ENCODE measurements at places on chromosomes 6 and 20.

- no peak overlapping the region for H3K4me3 ChIP-seq
- peaks cover 32% of the 10 kb centered on the region for H3K4me1 ChIP-seq
- no peaks in the 10 kb centered on the region for H3K36me3 ChIP-seq
- peak overlapping the region; percentile 78 for H3K27ac ChIP-seq
Observed at GRCh38 chr20:51888291-51888690, 86.0 kb upstream of the SALL4 start.

- no peak overlapping the region for H3K4me3 ChIP-seq
- H3K36me3 ChIP-seq: no peaks in the 10 kb centered on the region
- no peaks in the 10 kb centered on the region for H3K27me3 ChIP-seq
- H3K27ac ChIP-seq: no peak overlapping the region
- no peak for DNase-seq
- H3K4me1 ChIP-seq: no peaks in the 10 kb centered on the region
Observed at GRCh38 chr6:39904946-39905639, 29.2 kb downstream of the MOCS1 start.

- H3K4me1 ChIP-seq: peaks cover 9% of the 10 kb centered on the region
- no peak for DNase-seq
- no peak overlapping the region for H3K4me3 ChIP-seq
Observed at GRCh38 chr20:25297141-25297905, 49.4 kb downstream of the PYGB start.

DNA sequence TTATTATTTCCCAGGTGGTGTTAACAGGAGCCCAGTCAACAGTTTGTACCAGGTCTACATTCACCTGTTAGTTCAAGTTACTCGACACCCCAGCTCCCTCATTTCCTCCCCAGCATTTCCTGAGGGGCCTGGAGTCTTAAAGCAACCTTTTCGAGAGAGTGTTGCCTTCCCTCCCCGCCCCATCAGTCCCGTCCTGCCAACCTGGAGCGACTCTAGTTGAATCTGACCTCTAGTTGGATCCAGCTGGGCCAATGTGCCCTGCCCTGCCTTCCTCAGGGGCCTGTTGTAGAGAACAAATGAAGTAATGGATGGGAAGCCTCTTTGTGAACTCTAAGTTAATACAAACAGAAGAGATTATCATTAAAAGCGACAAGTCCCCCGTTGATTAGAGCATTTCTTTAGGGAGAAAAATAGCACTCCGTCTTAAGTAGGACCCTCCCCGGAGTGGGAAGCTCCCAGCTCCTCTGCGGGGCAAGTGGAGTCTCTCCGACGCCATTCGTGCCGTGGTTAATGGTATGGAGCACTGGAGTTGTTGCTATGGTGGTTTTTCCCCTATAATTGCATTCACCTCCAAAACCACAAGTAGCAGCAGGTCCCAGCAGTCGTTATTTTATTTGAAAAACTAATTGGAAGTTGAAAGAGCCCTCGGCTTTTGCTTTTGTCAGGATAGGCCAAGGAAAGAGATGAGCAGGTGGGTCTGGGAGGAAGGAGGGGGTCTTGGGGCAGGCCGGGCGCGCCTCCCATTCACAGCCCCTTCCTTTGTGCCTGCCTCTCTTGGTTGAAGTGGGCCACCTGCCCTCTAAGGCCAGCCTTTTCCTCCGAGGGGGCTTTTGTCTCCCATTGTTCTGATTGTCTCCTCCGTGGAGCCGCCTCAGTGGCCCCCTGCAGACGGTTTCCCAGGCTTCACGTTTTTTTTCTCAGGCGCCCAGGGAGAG is 16.1 kb downstream of the GHRH start:
- no peak overlapping the region for H3K4me3 ChIP-seq
- H3K27me3 ChIP-seq: no peaks in the 10 kb centered on the region
- H3K27ac ChIP-seq: peak overlapping the region; percentile 75
- H3K36me3 ChIP-seq: peaks cover 18% of the 10 kb centered on the region

- H3K4me1 ChIP-seq: no peaks in the 10 kb centered on the region
- H3K36me3 ChIP-seq: no peaks in the 10 kb centered on the region
- no peak for DNase-seq
- no peak overlapping the region for H3K27ac ChIP-seq
Observed at GRCh38 chr20:60570481-60571277, 612.5 kb downstream of the CDH26 start.

- peaks cover 12% of the 10 kb centered on the region for H3K4me1 ChIP-seq
- DNase-seq: no peak
- no peaks in the 10 kb centered on the region for H3K27me3 ChIP-seq
- no peak overlapping the region for H3K27ac ChIP-seq
- H3K4me3 ChIP-seq: no peak overlapping the region
Observed at GRCh38 chr6:4717124-4717523, 59.1 kb upstream of the CDYL start.

- no peaks in the 10 kb centered on the region for H3K4me1 ChIP-seq
- H3K4me3 ChIP-seq: no peak overlapping the region
- H3K27me3 ChIP-seq: no peaks in the 10 kb centered on the region
- H3K27ac ChIP-seq: no peak overlapping the region
- no peaks in the 10 kb centered on the region for H3K36me3 ChIP-seq
- no peak for DNase-seq
Observed at GRCh38 chr6:72740135-72740534, 118.3 kb downstream of the KCNQ5 start.

DNA sequence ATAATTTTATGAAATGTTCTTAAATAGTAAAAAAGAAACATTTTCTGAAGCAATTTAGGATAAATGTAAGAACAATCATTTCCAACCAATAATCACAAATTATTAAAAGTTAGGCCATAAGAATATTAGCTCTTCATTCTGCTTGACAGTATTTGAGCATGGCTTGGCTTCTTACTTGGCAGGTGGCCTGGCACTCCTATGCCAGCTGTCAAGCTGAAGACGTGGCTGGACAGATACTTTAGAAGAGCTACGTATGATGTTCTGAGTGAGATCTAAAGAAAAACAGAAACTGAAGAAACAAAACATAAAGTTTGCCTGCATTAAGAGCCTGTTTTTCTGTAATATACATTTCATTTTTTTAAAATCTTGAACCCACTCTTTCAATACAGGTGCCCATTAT is 438.9 kb downstream of the GRIK2 start:
- H3K36me3 ChIP-seq: peaks cover 3% of the 10 kb centered on the region
- no peak overlapping the region for H3K27ac ChIP-seq
- no peak for DNase-seq

DNA sequence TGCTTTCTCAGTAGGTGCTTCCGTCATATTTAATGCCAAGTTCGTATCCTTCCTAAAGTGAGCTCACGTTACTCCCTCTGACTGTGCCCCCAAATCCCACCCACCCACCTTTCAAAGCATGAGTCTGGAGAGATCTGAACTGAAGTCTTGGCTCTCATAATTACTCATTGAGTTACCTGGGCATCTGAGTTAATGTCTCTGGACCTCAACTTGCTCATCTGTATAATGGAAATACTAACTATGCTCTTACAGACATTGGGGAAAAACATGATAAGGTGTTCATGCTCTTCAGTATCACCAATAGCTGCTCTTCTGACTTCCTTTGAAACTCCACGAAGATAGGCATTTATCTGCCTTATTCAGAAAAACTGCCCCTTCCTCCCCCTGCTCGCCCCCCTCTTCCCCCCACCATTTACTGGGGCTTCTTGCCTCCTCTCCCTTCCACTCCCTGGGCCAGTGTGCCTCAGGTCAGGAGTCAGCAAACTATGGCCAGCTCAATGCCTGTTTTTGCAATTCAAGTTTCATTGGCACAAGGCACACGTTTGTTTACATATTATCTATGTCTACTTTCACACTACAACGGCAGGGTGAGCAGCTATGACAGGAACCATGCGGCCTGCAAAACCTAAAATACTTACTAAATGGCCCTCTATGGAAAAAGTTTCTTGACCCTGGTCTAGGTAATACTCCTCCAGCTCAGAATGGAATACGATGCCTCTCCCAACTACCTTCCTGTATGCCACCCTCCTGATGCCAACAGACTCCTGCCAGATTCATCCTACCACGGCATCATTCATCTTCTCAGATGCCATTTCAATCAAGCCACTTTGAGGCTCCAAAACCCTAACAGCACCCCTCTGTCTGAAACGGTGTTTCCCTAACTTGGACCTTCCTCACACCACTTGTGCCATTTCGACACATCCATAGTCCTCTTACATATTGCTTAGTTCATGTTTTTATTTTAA is 138.7 kb downstream of the ZMYND8 start:
- no peaks in the 10 kb centered on the region for H3K4me1 ChIP-seq
- H3K27me3 ChIP-seq: no peaks in the 10 kb centered on the region
- H3K27ac ChIP-seq: 0 out of 2 replicates have a peak overlapping the region, but pooled peaks have one; percentile 26
- H3K36me3 ChIP-seq: peaks cover 58% of the 10 kb centered on the region

- no peaks in the 10 kb centered on the region for H3K27me3 ChIP-seq
- no peaks in the 10 kb centered on the region for H3K36me3 ChIP-seq
- no peak overlapping the region for H3K4me3 ChIP-seq
- no peak for DNase-seq
Observed at GRCh38 chr6:61909486-61909885, 376.5 kb downstream of the KHDRBS2 start.

- peaks cover 4% of the 10 kb centered on the region for H3K4me1 ChIP-seq
- no peak overlapping the region for H3K27ac ChIP-seq
- no peak overlapping the region for H3K4me3 ChIP-seq
- no peaks in the 10 kb centered on the region for H3K36me3 ChIP-seq
- peak; percentile 50 for DNase-seq
Observed at GRCh38 chr6:138004430-138005287, 102.6 kb downstream of the PERP start.

GRCh38 chr6:154169193-154169847 is 130.3 kb downstream of the OPRM1 start:
- H3K4me3 ChIP-seq: no peak overlapping the region
- H3K27me3 ChIP-seq: no peaks in the 10 kb centered on the region
- H3K27ac ChIP-seq: no peak overlapping the region
- no peaks in the 10 kb centered on the region for H3K36me3 ChIP-seq
- no peaks in the 10 kb centered on the region for H3K4me1 ChIP-seq

- H3K27ac ChIP-seq: no peak overlapping the region
- no peaks in the 10 kb centered on the region for H3K27me3 ChIP-seq
- DNase-seq: peak; percentile 43
- H3K36me3 ChIP-seq: no peaks in the 10 kb centered on the region
- 0 out of 2 replicates have a peak, but pooled peaks cover 4% of the 10 kb centered on the region for H3K4me1 ChIP-seq
- H3K4me3 ChIP-seq: no peak overlapping the region
Observed at GRCh38 chr6:21022343-21023107, 488.3 kb downstream of the CDKAL1 start.

GRCh38 chr6:170007468-170008293 is 256.3 kb downstream of the ERMARD start:
- peaks cover 25% of the 10 kb centered on the region for H3K4me1 ChIP-seq
- peaks cover 13% of the 10 kb centered on the region for H3K36me3 ChIP-seq
- H3K27me3 ChIP-seq: 0 out of 2 replicates have a peak, but pooled peaks cover 12% of the 10 kb centered on the region
- peak overlapping the region; percentile 44 for H3K4me3 ChIP-seq
- H3K27ac ChIP-seq: peak overlapping the region; percentile 93
- DNase-seq: no peak

DNA sequence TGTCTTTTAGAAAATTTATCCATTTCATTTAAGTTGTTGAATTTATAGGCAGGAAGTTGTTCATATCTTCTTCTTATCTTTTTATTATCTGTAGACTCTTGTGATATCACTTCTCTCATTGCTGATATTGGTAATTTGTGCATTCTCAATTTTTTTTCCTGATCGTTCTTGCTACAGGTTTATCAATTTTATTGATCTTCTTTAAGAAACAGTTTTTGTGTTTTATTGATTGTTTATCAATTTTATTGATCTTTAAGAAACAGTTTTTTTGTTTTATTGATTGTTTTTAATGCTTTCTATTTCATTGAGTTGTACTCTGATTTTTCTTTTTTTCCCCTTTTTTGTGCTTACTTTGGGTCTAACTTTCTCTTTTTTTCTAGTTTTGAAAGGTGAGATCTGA is 23.8 kb upstream of the SLC22A2 start:
- H3K27ac ChIP-seq: no peak overlapping the region
- no peaks in the 10 kb centered on the region for H3K4me1 ChIP-seq
- DNase-seq: no peak
- no peaks in the 10 kb centered on the region for H3K27me3 ChIP-seq
- H3K36me3 ChIP-seq: no peaks in the 10 kb centered on the region

- no peaks in the 10 kb centered on the region for H3K36me3 ChIP-seq
- H3K4me1 ChIP-seq: no peaks in the 10 kb centered on the region
- DNase-seq: no peak
Observed at GRCh38 chr6:61841958-61842357, 444.1 kb downstream of the KHDRBS2 start.

DNA sequence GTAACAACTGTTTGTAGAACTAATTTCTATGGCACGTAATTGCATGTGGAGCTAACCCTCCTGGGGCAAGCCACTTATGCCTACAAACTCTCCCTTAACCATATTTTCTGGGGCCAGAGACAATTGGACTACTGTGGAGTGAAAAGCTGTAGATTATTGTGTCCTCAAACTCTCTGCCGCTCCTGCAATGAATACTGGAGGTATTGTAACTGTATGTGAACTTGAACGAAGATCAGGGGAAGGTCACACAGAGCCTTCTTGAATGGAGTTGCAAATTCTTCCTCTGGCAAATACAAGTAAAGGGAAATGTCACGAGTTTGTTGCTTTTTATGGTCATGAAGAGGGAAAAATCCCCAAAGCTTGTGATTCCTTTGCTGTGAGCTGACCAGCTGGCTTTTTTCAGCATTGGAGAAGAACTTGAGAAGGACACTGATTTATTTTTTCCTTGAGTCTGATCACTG is 18.2 kb downstream of the AKAP12 start:
- peaks cover 29% of the 10 kb centered on the region for H3K4me1 ChIP-seq
- H3K27me3 ChIP-seq: no peaks in the 10 kb centered on the region
- no peaks in the 10 kb centered on the region for H3K36me3 ChIP-seq
- H3K4me3 ChIP-seq: no peak overlapping the region
- H3K27ac ChIP-seq: peak overlapping the region; percentile 60
- DNase-seq: no peak

DNA sequence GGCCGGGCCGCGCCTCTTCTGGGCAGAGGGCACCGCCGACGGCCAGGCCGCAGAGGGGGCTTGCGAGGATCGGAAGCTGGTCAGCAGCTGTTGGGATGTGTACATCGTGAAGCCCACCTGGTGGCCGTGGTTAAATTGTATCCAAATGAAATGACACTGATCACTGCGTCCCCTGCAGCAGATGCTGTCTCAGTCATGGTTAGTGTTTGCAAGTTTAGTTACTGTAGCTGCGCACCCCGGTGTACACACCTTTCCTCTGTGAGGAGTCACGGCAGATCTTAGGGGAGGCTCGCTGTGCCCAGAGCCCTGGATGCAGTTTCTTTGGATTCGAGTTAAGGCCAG is 653 bp downstream of the NAA20 start:
- peaks cover 5% of the 10 kb centered on the region for H3K4me1 ChIP-seq
- peak overlapping the region; percentile 87 for H3K4me3 ChIP-seq
- no peaks in the 10 kb centered on the region for H3K27me3 ChIP-seq
- H3K27ac ChIP-seq: no peak overlapping the region

Data from GM23338 (cell line).